ENCODE measurements at places on chromosomes 1 and 21. TPM values are rescaled to one million over a fixed set of nuclear protein-coding genes. Genes with fewer than 3 reads are reported as not detected.

RASAL2 gene
- 11.7 TPM for total RNA-seq

DISP3 gene
- under 0.01 TPM for total RNA-seq

PSRC1 gene
- 42.1 TPM for total RNA-seq

RBM8A gene
- total RNA-seq, result 131 TPM

TGFBR3 gene
- total RNA-seq, result 8.7 TPM

C8B gene
- not detected for total RNA-seq

ST6GALNAC5 gene
- 2.0 TPM for total RNA-seq

LHX8 gene
- total RNA-seq, result not detected

E2F2 gene
- 0.86 TPM for total RNA-seq

SGIP1 gene
- total RNA-seq, result 10.4 TPM

AADACL4 gene
- total RNA-seq, result not detected

TMIGD3 gene
- not detected for total RNA-seq

BMP8A gene
- 1.2 TPM for total RNA-seq

PLPPR4 gene
- not detected for total RNA-seq

TIE1 gene
- total RNA-seq, result 4.6 TPM

SYT2 gene
- not detected for total RNA-seq

DFFA gene
- total RNA-seq, result 35.7 TPM

PPIAL4G gene
- total RNA-seq, result not detected

OR2G6 gene
- not detected for total RNA-seq

PLA2G2F gene
- not detected for total RNA-seq

ADGRB2 gene
- total RNA-seq, result 5.2 TPM

VWA1 gene
- total RNA-seq, result 12.2 TPM

CDK18 gene
- 0.29 TPM for total RNA-seq

LRRIQ3 gene
- 0.89 TPM for total RNA-seq

RNU1-4 gene
- not detected for total RNA-seq

C21orf91 gene
- 4.3 TPM for total RNA-seq

PATJ gene
- 3.2 TPM for total RNA-seq

CR1L gene
- total RNA-seq, result not detected

SHISAL2A gene
- not detected for total RNA-seq

NES gene
- total RNA-seq, result 50.5 TPM

SLC22A15 gene
- 1.4 TPM for total RNA-seq

MIXL1 gene
- total RNA-seq, result not detected

MATN1 gene
- total RNA-seq, result not detected

NPL gene
- total RNA-seq, result 1.4 TPM

OR14K1 gene
- total RNA-seq, result not detected

YBX1 gene
- total RNA-seq, result 864 TPM

RPS6KC1 gene
- total RNA-seq, result 16.1 TPM

LCE2A gene
- total RNA-seq, result not detected

RGS1 gene
- total RNA-seq, result not detected

MEX3A gene
- 0.58 TPM for total RNA-seq

EPS15 gene
- 57.9 TPM for total RNA-seq

GPATCH4 gene
- 9.8 TPM for total RNA-seq

RPE65 gene
- not detected for total RNA-seq

KRTAP27-1 gene
- total RNA-seq, result not detected

AMY1C gene
- not detected for total RNA-seq

Measured in myometrial cell (primary cell).